ENCODE measurements at places on chromosomes 3 and 15.

DNA sequence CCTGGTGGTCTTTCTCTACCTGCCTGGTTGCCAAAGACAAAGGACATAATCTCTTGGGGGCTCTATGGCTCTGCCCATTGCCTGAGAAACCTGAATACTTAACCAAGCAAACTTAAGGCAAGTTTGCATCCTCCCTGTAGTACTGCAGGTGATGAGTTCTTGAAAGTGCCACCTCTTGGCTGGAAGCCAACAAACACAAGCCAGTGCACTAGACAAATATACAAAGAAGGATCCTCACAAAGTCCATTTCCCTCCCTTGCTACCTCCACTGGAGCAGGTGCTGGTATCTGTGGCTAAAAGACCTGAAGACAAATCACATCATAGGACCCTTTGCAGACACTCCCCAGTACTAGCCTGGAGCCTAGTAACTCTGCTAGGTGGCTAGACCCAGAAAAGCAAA is 772.3 kb downstream of the SI start:
- DNase-seq = no peak

- DNase-seq = no peak
Measured at GRCh38 chr3:186319945-186320344, 42.1 kb downstream of the DGKG start.

GRCh38 chr3:148450819-148451218 is 246.9 kb upstream of the AGTR1 start:
- no peak for DNase-seq

DNA sequence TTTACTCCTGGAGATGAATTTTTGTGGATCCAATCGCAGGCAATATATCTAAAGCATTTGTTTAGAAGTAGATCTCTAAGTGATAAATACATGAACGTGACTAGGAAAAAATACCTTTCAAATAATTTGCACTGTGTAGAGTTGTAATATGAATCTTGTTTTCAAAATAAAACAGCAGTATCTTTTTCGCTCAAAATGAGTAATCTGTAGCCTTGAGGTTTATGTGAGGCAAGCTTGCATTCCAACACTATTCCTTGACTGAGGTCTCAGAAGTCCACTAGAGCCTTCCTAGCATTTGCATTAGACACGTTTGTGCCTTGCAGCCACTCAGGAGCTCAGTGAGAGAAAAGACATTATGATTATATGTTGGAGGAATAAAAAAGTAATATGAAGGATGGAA is 138.3 kb upstream of the ROBO1 start:
- peak; percentile 4 for DNase-seq

- DNase-seq = no peak
Measured at GRCh38 chr3:124133366-124133940, 141.5 kb upstream of the ROPN1 start.

DNA sequence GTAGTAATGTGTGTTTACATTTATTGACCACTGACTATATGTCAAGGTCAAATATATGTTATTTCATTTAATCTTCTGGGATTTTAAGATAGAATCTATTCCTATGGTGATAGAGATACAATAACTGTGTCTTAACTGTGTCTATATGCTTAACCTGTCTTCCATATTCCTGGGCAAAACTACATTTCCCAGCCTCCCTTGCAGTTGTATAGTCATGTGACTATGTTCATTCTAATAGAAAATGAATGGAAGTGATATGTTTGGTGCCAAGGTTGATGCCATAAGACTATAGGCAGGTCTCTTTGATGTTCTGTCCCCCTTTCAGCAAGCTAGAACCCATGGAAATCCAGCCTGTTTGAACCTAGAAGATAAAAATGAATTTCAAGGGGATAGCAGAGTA is 258.8 kb upstream of the PDZRN3 start:
- DNase-seq = no peak

All from fibroblast of skin of right quadriceps (primary cell).